Urothelium cell line (cell line): ENCODE measurements at places on chromosomes 5 and 9.

GRCh38 chr5:41115281-41115680 is 44.1 kb upstream of the MROH2B start:
- DNase-seq: no peak

- no peak for DNase-seq
Measured at GRCh38 chr5:90233476-90233875, 176.1 kb downstream of the CETN3 start.

DNA sequence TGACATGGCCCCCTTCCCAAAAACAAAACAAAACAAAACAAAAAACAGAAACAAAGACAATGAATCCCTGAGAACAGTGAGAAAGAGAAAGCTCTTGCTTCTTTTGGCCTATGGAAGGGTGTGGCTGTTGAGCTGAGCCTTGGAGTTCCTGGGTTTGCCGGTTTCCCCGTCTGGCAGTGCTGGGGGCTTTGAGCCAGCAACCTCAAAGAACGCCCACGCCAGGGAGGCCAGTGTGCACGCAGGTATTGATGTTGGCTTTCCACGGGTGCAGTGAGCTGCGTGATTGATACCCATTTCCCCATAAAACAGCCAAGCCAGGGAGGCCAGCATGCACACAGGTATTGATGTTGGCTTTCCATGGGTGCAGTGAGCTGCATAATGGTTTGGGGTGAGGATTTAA is 8.3 kb upstream of the LCN1 start:
- no peak for DNase-seq

DNA sequence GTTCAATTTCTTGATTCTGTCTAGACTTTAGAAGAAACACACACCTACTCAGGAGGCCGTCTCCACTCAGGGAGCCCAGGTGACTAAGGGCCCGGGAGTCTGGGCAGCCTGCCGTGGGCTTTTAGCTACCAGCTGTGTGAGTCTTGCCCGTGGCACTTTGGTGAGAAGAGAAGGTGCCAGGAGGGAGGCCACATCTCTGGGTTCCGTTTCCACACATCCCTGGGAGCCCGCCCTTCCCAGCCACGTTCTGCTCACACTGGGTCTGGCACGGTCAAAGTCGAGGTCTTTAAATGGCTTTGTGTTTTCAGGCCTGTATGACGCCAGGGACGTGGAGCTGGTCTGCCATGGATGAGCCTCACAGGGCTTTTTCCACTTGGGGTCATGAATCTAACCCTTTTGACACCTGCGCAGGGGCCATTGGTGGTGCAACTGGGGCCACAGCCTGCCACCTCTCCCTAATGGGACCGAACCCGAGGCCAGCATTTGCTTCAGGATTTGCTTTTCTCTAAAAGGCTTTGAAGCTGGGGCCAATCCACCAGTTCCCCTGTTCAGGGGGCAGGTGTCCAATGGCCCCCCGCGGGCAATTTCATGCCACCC is 17.2 kb upstream of the FCN2 start:
- DNase-seq: no peak

- no peak for DNase-seq
Measured at GRCh38 chr9:79574136-79574535, 2.4 kb downstream of the TLE4 start.

- DNase-seq: no peak
Measured at GRCh38 chr5:69276422-69277174, 41.9 kb downstream of the CDK7 start.

DNA sequence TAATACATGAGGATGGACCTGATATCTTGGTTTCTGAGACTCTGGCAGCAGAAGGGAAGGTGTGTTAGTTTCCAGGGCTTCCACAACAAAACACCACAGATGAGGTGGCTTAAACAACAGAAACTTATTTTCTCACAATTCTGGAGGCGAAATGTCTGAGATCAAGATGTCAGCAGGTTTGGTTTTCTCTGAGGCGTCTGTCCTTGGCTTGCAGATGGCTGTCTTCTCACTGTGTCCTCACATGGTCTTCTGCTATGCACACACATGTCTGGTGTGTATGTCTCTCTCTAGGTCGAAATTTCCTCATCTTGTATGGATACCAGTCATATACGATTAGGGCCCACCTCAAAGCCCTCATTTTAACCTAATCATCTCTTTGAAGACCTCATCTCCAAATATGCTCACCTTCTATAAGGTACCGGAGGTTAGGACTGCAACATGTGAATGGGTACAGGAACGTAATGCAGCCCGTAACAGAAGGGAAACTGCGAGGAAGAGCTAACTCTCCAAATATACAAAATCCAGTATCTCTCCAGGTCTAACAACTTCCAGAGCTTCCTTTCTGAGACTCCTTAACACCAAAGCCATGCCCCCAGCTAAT is 139.8 kb upstream of the SMARCA2 start:
- no peak for DNase-seq

DNA sequence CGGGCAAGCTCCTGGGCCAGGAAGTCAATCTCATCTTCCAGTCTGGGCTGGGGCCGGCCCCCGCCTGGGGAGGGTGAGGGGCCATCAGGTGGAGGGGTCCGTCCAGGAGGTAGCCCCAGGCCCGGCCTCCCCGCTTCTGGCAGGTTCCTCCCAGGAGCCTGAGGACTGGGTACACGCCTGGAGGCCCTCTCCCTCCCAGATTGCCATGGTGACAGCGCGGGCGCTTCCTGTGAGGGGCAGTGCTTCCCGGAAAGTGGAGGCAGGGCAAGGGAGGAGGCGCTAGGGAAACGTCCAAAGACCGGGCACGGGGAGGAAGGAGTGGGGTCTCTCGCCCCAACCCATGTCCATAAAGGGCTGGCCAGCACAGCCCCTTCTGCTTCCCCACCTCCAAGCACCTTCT is 4.9 kb downstream of the NPDC1 start:
- DNase-seq: no peak

GRCh38 chr9:1383899-1384455 is 333.8 kb downstream of the DMRT2 start:
- no peak for DNase-seq
